ENCODE measurements at places on chromosomes 6 and 20.

GRCh38 chr6:151610326-151610725 is 116.5 kb downstream of the CCDC170 start:
- no peak for DNase-seq

- DNase-seq, result no peak
Measured at GRCh38 chr6:140130074-140130473, 755.6 kb upstream of the CITED2 start.

DNA sequence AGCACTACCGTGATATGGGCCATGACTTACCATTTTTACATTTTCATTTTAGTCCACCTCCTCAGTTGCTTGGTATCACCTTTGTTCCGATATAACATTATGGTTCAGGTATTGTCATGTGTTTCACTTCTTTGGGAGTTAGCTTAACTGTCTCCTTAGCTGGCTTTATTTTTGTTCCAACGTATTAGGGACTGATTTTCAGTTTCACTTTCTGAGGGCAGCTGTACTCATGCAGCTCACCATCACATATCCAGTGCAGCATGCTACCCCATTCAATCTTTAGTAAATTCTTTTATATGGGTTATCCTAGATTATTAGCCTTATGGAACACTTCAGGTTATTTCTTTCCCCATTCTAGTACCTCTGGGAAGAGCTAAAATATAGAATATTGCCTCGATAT is 362.2 kb upstream of the IRAK1BP1 start:
- no peak for DNase-seq

- no peak for DNase-seq
Measured at GRCh38 chr6:125746019-125746414, 3.4 kb upstream of the HEY2 start.

- no peak for DNase-seq
Measured at GRCh38 chr6:147547369-147547902, 38.9 kb downstream of the SAMD5 start.

- DNase-seq, result no peak
Measured at GRCh38 chr6:89385846-89386245, 26.2 kb downstream of the RRAGD start.

DNA sequence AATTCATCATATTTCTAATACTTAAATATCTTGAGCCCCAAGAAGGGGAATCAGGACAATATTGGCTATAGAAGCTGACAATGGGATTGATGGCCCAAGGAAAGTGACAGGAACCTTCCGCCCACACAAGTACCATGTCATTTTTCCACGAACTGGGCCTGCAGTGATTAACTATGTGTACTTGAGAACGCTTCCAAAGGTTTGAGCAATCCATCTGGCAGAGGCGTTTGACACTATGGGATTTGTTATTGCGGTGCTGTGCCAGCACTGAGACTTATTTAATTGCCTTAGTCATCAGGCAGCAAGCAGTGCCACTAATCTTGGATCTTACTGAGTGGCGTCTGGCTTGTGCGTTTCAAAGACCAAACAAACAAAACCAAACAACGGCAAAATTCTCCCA is 135.6 kb upstream of the UST start:
- no peak for DNase-seq

DNA sequence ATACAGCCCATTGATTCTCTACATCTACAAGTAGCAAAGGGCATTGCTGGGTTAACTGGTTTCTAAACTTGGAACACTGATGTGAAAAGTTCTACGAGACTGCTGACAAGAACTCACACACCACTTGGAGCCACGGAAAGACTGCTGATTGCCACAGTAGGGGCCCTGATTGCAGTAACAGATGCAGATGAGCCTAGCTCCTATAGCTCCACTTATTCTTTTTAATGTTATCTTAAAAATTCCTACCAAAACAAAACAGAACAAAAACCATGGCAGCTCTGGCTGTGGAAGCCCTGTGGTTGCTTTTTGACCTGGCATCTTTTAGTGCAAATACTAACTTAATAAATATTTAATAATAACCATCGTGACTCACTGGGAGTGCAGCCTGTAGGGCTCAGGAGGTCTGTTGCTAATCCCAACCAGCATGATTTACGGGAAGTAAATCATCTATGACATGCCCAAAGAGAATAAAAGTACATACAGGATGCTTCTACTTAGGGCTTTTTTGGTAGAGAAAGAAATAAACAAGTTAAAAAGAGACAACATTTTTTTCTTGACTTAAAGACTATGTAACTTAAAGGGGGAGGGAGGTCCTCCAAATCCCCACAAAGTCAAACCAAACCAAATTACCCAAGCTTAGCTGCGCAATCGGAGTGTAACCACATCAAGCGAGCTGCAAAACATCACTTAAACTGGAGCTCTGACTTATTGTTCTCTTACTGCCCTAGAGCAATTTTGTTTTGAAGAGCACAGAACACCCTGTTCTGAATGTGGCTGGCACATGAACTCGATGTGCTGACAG is 87.2 kb downstream of the FKBP5 start:
- DNase-seq, result no peak

- DNase-seq, result no peak
Measured at GRCh38 chr6:131730264-131730663, 19.4 kb upstream of the CTAGE9 start.

DNA sequence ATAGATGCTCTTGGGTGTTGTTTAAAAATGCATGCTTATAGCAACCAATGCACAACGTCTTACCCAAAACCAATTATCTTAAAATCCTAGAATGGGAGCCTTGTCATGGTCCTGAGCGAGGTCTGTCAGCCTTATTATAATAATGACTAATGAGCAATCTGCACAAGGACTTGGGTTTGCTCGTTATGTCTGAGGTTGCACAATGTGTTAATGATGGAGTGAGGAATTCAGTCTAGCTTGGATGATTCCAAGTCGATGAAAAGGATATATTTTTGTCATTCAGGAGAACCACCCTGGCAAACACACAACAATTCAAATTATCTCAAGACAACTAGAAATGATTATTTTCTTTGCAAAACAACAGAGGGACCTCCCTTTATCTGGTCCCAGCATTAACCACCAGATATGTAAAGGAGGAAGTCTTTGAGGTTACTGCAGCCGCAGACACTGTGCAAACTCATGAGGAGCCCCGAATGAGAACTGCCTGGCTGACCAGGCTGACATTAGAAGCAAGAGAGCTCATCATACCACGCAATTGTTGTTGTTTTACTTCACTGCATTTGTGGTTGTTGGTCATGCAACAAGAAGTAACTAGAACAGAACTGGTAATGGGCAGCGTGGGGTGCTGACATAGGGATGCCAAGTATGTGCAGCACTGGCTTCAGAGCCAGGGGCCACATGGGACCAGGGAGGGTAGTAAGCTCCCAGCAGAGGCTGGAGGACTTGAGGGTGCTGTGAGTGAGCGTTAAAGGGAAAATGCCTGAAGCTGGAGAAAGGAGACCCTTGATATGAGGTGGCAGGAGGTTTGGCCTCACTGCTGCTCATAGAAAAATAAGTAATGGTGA is 488.3 kb downstream of the CDH26 start:
- DNase-seq, result no peak

- no peak for DNase-seq
Measured at GRCh38 chr6:7148100-7148822, 40.5 kb downstream of the RREB1 start.

DNA sequence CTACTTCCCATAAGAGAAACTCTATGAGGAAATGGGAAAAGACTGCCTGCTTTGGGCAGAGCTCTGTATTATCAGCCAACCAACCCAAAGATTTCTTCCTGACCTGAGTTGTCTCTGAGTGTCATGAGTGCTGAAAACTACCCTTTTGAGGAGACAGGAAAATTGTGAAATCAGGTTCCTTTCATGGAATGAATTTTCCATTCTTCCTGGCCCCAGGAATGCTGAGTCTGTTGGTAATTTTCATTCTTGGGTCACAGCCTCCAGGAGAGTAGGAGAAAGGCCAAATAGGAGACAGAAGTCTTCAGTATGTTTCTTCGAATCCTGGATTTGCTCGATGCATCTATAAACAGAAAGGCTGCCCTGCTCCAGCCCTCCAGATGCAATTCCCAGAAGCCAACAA is 53.6 kb downstream of the SCML4 start:
- DNase-seq, result no peak

- DNase-seq, result no peak
Measured at GRCh38 chr6:119076576-119077390, 1.7 kb downstream of the FAM184A start.

- DNase-seq, result no peak
Measured at GRCh38 chr6:336159-337114, 44.1 kb downstream of the DUSP22 start.

- DNase-seq, result no peak
Measured at GRCh38 chr20:60117065-60117464, 158.8 kb downstream of the CDH26 start.

- DNase-seq, result no peak
Measured at GRCh38 chr6:127520066-127520465, 931 bp upstream of the MTCL3 start.

GRCh38 chr6:40720375-40720748 is 133.2 kb upstream of the LRFN2 start:
- no peak for DNase-seq

GRCh38 chr20:64080813-64081623 is 1.1 kb downstream of the OPRL1 start:
- DNase-seq, result no peak

GRCh38 chr6:44302856-44303255 is 10.3 kb downstream of the AARS2 start:
- DNase-seq, result no peak

DNA sequence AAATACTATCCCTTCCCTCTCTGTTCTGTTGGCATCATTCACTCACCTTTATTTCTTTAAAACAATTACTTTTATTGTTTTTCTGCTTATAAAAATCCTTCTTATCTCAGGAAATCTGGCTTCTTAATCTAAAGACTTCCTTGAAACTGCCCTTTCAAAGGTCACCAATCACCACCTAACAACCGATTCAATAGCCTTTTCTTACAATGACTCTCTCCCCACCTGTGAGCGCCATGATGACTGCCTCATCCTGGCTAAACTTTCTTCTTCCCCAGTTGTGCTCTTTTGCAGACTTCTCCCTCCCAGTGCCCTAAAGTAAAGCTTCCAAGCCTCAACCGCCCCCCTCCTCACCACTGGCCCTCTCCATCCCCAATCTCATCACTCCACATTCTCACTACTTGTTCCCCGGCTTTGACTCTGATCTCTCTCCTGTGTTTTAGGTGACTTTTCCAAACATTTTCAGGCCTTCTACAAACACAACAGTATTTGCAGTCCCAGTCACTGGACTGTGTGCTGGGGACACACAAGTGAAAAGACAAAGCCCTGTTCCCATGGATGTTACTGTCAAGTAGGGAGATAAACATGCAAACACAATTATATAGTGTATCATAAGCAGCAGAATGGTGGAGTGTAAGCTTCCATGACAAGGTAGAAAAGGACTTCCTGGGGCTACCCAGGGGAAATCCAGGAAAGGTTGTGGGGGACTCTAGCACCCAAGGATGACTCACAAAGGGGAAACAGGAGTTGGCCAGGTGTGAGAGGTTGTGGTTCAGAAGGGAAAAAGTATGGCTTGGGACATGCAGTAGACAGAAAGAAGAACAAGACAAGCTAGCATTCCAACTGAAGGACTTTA is 12.8 kb downstream of the NHSL1 start:
- DNase-seq, result no peak

- no peak for DNase-seq
Measured at GRCh38 chr20:33352258-33353012, 48.9 kb downstream of the CDK5RAP1 start.

GRCh38 chr6:35016502-35017321 is 124.4 kb downstream of the TCP11 start:
- DNase-seq, result no peak

DNA sequence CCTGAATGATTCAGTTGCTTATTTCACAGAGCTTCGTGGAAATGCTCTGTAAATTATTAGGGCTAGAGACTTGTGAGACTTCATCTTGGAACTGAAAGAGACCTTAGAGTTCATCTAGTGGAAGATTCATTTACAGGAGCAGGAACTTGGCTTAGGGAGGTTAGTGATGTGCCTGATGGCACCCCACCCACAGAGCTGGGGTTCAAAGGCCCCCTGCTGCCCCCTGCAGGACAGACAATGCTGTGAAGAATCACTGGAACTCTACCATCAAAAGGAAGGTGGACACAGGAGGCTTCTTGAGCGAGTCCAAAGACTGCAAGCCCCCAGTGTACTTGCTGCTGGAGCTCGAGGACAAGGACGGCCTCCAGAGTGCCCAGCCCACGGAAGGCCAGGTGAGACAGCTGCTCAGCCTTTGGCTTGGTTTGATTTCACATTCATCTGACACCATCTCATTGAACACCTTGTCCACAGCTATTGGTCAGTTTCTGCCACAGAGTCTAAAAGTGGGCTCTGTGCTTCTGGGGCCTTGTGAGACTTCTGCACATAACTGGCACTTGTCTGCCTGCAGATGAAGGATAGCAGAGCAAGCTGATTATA is 25.1 kb downstream of the MYBL2 start:
- peak; percentile 66 for DNase-seq

GRCh38 chr6:165545806-165546205 is 117.2 kb downstream of the PDE10A start:
- no peak for DNase-seq

GRCh38 chr6:47064274-47064673 is 22.1 kb upstream of the ADGRF1 start:
- DNase-seq, result no peak

GRCh38 chr6:43475516-43475915 is 1.9 kb upstream of the TJAP1 start:
- no peak for DNase-seq

GRCh38 chr20:63320041-63320511 is 27.1 kb downstream of the COL20A1 start:
- DNase-seq, result no peak

GRCh38 chr20:53829724-53830521 is 236.3 kb upstream of the ZNF217 start:
- DNase-seq, result no peak

GRCh38 chr20:9515741-9516233 is 1.4 kb downstream of the LAMP5 start:
- DNase-seq, result peak; percentile 40

DNA sequence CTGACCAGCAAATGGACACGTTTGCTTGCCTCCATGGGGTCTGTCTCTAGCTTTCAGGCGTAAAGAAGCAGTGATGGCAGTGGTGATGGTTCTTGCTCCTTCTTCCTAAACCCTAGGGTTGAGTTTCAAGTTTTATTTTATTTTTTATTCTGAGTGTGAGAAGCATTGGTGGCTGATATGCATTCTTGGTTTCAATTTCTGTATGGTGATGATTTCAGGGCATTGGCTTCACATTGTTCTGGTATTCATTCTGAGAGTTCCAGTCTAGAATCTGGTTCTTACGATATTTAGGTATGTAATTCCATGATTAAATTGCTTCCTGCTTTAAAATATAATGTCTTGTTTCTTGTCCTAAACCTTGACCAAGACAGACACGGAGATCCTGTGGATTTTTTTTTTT is 444.5 kb upstream of the IMPG1 start:
- no peak for DNase-seq

- no peak for DNase-seq
Measured at GRCh38 chr6:127200114-127200513, 66.5 kb upstream of the RNF146 start.

GRCh38 chr6:167709196-167709595 is 117.5 kb upstream of the AFDN start:
- no peak for DNase-seq

- no peak for DNase-seq
Measured at GRCh38 chr6:43840490-43841218, 70.6 kb downstream of the VEGFA start.

GRCh38 chr6:108312605-108313004 is 17.8 kb downstream of the AFG1L start:
- no peak for DNase-seq
